ENCODE measurements at places on chromosomes 1 and 21. TPM values are rescaled to one million over a fixed set of nuclear protein-coding genes. Genes with fewer than 3 reads are reported as not detected.

Gene SMCP
- not detected for total RNA-seq

Gene BPNT1
- total RNA-seq = 19.4 TPM

Gene C8B
- not detected for total RNA-seq

Gene RNU1-1
- under 0.01 TPM for total RNA-seq

Gene ZBTB8B
- total RNA-seq = 20.7 TPM
